ENCODE measurements at places on chromosomes 12 and 14.
A peak's percentile ranks its signal among the peaks of the same experiment; 100 is the strongest.

GRCh38 chr14:76034566-76034965, 49.0 kb downstream of the IFT43 start:
- no peak for DNase-seq

GRCh38 chr14:67666750-67667449, 7.5 kb downstream of the VTI1B start:
- DNase-seq, result no peak

- no peak for DNase-seq
Measured at GRCh38 chr14:89260898-89261297, 156.1 kb downstream of the FOXN3 start.

- DNase-seq, result no peak
Measured at GRCh38 chr12:110002676-110003515, 3.7 kb downstream of the ANKRD13A start.

DNA sequence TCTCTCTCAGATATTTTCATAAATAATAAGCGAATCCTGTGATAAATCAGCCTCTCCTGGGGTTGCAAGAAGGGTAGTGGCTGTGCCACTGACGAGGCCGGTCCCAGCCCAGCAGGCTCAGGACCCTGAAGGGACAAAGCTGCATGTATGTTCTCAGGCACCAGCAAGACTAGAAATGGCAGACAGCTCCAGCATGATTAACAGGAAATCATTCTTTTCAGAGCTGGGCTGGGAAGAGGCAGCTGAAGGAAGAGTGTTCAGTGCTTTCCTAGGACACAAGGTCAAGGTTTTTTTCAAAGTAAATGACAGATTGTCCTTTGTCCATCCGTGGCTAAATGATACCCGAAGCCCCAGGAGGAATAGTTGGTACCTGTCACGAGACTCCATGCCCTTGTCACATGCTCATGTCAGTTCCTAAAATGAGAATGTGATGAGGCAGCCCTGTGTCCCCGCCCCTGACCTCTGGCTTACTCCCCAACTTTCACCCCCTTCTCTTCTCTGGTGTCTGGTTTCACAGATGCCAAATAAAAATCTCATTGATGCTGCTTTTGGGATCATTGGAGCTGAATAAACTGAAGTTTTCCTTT, 65.1 kb downstream of the PPP1R36 start:
- no peak for DNase-seq

GRCh38 chr12:131263626-131264025, 309.9 kb downstream of the ADGRD1 start:
- no peak for DNase-seq

GRCh38 chr14:68784978-68785533, 7.8 kb downstream of the ZFP36L1 start:
- DNase-seq, result no peak

GRCh38 chr12:102958073-102958829, 777 bp downstream of the ASCL1 start:
- peak; percentile 47 for DNase-seq

DNA sequence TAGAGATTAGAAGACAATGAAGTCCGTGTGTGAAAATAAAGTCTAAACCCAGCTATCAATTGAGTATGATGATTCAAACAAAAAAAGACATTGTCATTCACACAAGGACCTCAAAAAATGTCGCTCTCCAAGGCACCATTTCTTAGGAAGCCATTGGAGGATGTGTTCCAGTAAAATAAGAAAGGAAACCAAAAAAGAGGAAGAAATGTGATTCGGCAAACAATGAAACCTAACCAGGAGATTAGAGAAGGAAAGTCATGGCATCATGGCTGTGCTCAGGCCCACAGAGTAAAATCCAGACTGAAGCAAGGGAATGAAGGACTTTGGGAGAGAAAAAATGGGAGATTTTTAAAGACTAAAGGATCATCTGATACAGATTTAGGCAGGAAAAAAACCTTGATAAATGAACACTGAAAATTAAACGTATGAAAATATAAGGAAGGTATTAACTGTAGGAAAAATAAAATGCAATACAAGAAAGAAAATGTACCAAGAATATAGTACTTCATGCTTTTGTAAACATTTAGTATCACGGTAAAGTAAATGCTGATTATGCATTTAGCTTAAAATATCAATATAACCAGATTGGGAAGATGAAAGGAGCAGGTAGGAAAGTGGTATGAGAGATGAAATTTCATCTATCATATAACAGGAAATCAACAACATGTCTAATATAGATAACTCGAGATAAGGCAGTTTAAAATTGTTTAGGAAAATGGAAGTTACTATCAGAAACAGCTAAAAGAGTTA, 38.2 kb upstream of the MTHFD1 start:
- DNase-seq, result no peak

GRCh38 chr12:75883241-75883640, 148.3 kb downstream of the PHLDA1 start:
- no peak for DNase-seq

- no peak for DNase-seq
Measured at GRCh38 chr14:96281486-96281885, 25.5 kb downstream of the BDKRB1 start.

- DNase-seq, result no peak
Measured at GRCh38 chr14:64857979-64858744, 21.5 kb downstream of the SPTB start.

GRCh38 chr14:72889366-72889765, 4.5 kb downstream of the DPF3 start:
- DNase-seq, result no peak

GRCh38 chr12:28425526-28425925, 235.3 kb downstream of the CCDC91 start:
- no peak for DNase-seq

- no peak for DNase-seq
Measured at GRCh38 chr12:102812344-102812743, 104.7 kb downstream of the PAH start.

GRCh38 chr14:28770630-28771029, 4.0 kb downstream of the FOXG1 start:
- DNase-seq, result no peak

DNA sequence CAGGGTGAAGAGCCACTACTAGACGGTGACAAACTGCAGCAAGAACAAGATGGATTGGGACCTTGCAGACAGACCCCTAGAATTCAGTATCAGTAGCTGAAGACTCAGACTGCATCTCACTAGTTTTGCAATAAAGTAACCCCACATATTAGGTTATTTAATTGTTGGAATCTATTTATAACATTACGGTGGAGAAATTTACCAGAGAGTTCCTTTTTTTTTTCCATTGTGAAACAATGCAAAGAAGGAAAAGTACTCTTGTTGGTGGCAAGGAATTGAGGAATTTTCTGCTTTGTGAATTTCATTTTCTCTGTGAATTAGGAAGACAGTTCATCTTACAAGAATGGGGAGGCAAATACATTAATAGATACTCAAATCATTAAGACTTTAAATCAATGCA, 185.7 kb upstream of the PPFIA2 start:
- DNase-seq, result no peak

DNA sequence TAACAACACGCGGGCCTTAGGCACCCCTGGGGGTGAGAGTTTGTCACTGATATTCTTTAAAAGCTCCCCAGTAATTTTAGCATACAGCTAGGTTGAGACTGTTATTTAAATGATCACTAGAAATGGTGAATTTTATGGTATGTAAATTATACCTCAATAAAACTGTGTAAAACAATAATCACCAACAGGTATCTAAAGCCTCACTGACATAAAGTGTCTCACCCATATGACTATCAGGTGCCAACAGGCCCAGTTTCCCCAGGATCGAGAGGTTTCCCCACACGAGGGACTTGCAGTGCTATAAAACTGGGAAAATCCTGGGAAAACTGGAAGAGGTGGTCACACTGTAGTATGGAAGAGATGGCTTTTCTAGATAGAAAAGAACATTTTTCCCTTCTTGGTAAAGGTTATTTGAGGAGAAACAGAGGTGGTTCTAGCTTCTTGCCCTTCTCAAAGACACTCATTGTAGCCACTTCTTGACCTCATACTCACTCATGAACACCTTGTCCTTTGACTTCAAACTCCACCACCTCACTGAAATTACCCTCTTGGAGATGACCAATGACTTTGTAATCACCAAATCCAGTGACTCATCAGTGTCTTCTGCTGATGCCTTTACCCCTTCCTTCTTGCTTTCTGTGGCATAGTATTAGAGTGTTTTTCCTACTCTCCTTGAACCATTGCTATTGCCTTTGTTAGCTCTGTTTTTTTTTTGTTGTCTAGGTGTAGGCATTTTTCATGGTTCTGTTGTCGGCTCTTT, 24.8 kb upstream of the NUBPL start:
- no peak for DNase-seq

DNA sequence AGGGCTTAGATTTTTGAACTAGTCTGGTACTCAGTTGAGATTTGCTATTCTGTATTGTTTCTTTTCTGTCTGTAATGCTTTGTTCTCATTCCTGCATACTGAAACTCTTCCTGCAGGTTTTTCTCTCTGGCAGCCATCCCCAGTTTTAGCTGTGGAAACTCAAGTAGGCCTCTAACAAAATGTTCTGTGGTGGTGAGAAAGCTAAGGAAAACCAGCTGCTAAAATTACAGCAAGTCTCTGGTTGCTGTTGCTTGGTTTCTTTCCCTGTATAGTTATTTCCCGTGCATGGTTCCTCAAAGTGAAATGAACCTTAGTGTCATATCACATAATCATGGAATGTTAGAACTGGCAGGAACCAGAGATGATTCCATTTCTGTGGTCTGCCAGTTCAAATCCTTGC, 442.5 kb downstream of the NRXN3 start:
- DNase-seq, result no peak

- DNase-seq, result no peak
Measured at GRCh38 chr14:75533791-75534555, 11.7 kb downstream of the BATF start.

DNA sequence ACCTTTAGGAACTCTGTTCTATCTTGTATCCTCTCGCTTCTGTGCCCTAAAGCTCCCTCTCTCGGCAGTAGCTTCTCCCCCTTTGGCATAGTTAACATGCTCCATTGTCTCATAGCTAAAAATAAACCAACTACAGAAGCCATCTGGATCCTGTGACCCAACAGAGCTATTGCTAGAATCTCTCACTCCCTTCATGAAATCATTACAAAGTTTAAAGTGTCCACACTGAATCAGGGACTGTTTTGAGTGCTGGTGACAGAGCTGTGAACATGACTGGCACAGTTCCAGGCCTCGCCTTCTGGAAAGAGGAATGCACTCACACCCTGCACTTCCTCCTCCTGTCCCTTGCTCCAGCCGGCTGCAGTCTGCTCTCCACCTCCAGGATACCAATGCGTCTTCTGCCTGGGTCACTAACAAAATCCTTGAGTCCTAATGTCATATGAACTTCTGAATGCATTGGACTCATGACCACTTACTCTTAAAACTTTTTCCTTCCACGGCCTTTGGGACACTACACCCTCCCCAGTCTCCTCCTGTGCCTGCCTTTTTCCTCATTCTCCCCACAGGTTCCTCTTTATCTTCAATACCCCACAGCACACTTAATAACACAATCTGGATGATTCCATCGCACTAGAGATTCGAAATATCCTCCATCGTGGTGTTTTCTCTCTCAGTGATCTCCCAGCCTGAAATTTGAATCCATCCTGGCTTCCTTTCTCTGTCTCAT, 13.2 kb downstream of the PLBD1 start:
- DNase-seq, result peak; percentile 24

GRCh38 chr14:31895646-31896045, 181.5 kb upstream of the ARHGAP5 start:
- no peak for DNase-seq

DNA sequence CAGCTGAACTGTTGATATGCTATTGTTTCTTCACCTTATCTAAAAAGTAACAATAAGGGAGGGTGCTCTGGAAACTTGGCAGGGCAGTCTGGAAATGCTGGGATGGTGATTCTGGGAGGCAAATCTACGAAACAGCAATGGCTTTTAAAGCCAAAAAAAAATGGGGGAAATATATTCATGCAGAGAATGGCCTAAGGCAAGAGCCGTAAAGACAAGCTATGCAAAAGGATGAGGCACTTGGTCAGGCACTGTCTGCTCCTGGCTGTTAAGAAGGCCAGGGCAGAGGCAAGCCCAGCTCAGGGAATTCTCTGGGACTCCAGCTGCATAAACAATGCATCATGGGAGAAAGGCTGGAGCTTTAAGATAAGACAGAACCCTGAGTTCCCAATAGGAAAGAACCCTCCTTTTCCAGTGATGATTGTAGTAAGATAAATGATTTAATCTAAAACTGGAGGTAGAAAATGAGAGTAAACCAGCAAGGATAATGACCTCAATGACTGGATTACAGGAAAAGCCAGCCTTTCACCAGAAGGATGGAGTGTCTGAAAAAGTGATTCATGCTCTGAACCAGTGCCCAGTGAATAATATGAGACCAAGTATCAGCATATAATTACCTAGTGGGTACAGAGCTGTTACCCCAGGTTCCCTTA, 46.0 kb downstream of the ITPR2 start:
- no peak for DNase-seq

DNA sequence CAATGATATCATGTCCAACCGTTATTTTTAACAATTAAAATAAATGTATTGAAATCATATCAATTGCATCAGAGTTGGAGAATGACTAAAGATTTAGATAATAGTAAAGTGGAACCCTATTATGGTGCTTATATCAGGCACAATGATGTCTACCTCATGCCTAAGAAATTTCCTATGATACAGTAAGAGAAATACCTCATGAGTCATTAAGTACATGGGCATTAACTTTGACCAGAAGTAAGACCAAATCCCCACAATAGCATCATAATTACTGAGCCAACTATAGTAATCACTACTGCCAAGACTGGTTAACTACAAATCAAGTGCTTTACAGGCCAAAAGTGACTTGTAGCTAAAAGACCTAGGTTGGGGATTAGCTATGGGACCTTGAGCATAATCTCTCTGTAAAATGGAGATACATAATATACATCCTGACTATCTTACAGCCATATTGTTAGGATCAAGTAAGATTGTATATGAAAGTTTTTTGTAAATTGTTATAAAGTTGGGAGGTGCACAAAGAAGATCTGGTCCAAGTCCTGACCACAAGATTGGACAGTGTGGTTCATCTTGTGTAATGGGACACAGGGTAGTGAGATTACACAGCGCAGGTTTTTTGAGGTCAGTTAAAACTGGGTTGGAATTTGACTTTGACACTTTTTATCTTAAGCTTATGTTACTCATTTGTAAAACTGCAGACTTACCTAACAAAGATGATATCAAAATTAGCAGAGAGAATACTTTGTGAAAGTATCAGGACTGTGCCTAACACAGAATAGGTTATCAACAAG, 60.5 kb downstream of the ERGIC2 start:
- no peak for DNase-seq

DNA sequence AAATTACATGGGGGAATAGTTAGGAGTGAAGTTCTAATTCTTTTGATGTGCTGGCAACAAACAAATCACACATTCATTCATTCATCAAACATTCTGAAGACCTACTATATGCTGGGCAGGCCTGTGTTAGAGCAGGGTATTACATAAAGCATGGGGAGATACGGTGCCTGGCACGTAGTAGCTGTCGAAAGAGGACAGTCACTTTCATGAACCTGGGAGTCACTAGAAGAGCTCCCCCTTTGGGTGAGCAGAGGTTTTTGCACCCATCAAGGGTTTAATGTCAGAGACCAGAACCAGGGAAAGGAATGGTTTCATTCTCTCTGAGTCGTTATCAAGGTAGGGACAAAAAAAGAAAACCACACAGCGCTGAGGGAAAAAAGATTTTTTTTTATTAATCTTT, 10.0 kb downstream of the LHX5 start:
- peak; percentile 21 for DNase-seq

- no peak for DNase-seq
Measured at GRCh38 chr14:105908481-105908911, 382.1 kb downstream of the TMEM121 start.

GRCh38 chr12:118850244-118850825, 131.0 kb upstream of the SRRM4 start:
- DNase-seq, result peak; percentile 10

Measured in NCI-H774 (cell line).